ENCODE measurements at places on chromosomes 7 and 10. TPM values are rescaled to one million over a fixed set of nuclear protein-coding genes. Genes with fewer than 3 reads are reported as not detected.

Gene CTTNBP2
- total RNA-seq = 26.3 TPM

Gene ZNF239
- 9.7 TPM for total RNA-seq

Gene RBM20
- total RNA-seq = 1.8 TPM

Gene TAS2R16
- total RNA-seq = not detected

Gene CDK13
- 56.6 TPM for total RNA-seq

Gene CDNF
- total RNA-seq = 0.34 TPM

Measured in A673 (cell line).